ENCODE measurements at places on chromosomes 1 and 21. TPM values are rescaled to one million over a fixed set of nuclear protein-coding genes. Genes with fewer than 3 reads are reported as not detected.

MAP1LC3C gene
- 1.6 TPM for total RNA-seq

DHRS3 gene
- total RNA-seq: 28.4 TPM

RCOR3 gene
- 52.6 TPM for total RNA-seq

RORC gene
- total RNA-seq: 0.23 TPM

PPIAL4G gene
- 0.46 TPM for total RNA-seq

DIO1 gene
- not detected for total RNA-seq

CD247 gene
- total RNA-seq: 4.8 TPM

FBLIM1 gene
- 13.1 TPM for total RNA-seq

HOOK1 gene
- total RNA-seq: 19.6 TPM

CHODL gene
- total RNA-seq: 21.9 TPM

LRRC39 gene
- 11.3 TPM for total RNA-seq

HES3 gene
- total RNA-seq: not detected

HPCA gene
- total RNA-seq: 83.5 TPM

SYT14 gene
- 45.2 TPM for total RNA-seq

LCE2B gene
- total RNA-seq: not detected

MARK1 gene
- total RNA-seq: 58.8 TPM

RSPH1 gene
- 9.9 TPM for total RNA-seq

STPG1 gene
- 18.0 TPM for total RNA-seq

HAO2 gene
- not detected for total RNA-seq

OR6N1 gene
- not detected for total RNA-seq

SLC2A5 gene
- 2.8 TPM for total RNA-seq

PDE4DIP gene
- 317 TPM for total RNA-seq

C1orf185 gene
- not detected for total RNA-seq

LCA5L gene
- total RNA-seq: 1.2 TPM

Data from diencephalon (tissue), 1 donor.